ENCODE measurements at places on chromosomes 1 and 21.

- no peak for DNase-seq
Observed at GRCh38 chr1:240190881-240191401, 99.3 kb downstream of the FMN2 start.

GRCh38 chr21:45363921-45364467 is 41.0 kb upstream of the COL18A1 start:
- DNase-seq, result no peak

DNA sequence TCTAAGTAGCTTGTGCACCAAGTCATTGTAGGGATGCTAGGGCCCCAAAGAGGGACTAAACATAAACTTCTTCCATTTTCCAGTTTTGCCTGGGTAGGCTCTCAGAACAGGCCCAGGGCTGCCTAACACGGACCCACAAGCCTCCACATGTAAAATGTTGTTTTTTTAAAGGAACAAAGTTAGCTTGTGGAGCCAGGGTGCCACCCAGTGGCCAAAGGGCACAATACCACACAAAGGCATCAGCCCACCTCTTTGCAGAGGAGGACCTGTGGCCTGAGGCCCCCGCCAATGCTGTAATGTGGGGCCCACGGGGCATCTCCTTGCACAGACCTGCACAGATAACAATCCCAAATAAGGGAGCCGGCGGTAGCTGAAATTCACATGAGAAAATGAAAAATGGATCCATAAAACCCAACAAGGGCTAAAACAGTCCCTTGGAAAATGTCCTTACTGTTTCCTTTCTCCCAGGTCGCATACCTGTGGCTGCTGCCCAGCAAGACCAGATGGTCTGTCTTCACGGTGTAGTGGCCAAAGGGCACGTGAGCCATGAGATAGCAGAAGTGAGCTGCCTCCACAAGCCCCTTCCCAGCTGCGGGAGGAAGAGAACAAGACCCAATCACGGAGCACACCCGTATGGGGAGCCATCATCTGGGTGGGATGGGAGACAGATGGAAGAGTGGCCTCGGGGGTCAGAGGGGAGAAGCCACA is 23.8 kb downstream of the SEC16B start:
- DNase-seq, result no peak

GRCh38 chr1:38525343-38526043 is 334.1 kb downstream of the RRAGC start:
- DNase-seq, result no peak

DNA sequence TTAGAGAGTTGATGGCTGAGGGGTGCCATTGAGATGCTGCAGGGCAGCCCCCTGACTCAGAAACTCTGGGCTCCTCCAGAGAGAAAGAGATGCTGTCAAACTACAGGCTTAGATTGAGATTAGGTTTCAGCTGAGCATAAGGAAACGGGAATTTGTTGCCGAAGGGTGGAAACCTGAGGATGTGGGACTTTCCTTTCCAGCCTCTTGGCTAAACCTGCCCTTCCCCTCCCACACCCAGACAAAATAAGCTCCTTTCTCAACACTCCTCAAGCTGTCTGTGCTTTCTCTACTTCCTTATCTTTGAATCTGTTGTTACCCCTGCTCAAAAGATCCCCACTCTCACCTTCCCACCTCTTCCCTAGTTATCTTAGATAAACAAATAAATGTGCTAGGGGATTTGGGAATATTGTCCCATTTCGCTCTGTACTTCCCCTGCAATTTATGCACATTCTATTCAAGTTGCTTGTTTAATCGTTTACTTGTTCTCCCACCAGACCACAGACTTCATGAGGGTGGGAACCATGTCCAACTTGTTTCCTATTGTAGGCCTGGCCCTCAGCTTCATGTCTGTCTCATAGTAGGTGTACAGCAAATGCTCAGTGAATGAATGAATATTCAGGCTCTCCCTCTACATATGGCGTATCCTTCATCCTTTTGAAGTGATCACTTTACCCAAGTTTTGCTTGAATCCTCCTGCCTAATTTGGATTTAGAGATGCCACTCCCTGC is 30.6 kb upstream of the MARK1 start:
- DNase-seq, result no peak

DNA sequence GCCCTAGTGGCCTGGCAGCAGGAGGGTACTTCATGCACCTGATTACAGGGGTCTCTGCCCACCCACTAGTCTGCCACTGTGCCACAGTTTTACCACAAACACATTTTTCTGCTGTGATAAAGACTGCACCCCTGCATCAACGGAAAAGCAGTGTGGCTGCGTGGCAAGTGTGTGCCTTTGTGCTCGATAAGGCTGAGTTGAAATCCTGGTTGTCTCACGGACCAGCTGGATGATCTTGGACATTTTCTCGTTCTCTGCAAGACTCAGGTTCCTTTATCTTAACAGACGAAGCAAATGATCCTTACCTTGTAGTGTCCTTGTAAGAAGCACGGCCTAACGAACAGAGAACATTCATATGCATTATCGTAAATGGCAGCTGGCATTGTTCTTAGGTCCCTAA is 10.2 kb downstream of the GRHL3 start:
- no peak for DNase-seq

DNA sequence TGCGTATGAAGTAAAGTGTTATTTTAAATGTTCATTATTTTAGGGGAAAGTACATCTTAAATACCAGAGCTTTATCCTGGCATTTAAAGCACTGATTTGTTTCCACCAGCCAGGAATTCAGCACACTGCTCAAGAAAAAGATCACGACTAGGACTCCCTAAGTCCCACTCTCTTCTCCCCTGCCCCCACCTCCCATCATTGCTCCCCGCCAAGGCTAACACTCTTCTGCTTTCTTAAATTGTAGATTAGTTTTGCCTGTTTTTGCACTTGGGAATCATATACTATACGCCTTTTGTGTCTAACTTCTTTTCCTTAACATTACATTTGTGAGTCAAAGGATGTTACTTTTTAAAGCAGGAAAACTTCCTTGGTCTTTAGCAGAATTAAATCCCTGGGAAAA is 37.5 kb upstream of the C1orf105 start:
- no peak for DNase-seq

DNA sequence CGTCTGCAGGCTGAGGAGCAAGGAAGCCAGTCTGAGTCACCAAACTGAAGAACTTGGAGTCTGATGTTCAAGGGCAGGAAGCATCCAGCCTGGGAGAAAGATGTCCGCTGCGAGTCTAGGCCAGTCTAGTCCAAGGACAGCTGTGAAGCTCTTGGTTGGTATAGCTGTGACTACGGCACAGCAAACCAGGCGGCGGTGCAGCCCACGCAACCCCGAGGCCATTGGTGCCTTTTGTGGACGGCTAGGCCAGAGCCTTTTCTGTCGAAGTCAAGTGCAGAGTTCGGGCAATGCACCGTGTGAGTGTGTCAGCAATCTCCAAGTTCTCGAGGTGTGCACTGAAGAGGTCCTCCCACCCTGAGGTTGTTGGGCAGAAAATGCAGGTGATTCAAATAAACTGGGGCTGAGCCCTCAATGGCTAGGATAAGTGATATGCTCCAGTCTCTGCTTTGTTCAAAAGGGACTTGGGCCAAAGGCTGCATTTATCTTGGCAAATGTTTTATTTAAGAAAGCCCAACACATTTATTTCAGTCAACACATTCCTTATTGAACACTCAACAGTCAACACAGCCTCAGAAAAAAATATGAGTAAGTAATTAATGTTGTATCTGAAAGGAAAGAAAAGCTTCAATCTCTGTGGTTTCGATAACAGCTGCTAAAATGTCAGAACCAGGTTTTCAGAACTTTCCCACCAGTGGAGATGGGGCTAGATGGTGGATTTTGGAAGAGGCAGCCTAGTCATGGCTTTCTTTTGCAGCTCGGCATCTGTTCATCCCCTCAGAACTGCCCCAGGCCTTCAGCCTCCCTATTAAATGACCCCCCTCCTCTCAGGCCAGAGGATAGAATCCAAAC is 78.1 kb upstream of the COX20 start:
- no peak for DNase-seq

DNA sequence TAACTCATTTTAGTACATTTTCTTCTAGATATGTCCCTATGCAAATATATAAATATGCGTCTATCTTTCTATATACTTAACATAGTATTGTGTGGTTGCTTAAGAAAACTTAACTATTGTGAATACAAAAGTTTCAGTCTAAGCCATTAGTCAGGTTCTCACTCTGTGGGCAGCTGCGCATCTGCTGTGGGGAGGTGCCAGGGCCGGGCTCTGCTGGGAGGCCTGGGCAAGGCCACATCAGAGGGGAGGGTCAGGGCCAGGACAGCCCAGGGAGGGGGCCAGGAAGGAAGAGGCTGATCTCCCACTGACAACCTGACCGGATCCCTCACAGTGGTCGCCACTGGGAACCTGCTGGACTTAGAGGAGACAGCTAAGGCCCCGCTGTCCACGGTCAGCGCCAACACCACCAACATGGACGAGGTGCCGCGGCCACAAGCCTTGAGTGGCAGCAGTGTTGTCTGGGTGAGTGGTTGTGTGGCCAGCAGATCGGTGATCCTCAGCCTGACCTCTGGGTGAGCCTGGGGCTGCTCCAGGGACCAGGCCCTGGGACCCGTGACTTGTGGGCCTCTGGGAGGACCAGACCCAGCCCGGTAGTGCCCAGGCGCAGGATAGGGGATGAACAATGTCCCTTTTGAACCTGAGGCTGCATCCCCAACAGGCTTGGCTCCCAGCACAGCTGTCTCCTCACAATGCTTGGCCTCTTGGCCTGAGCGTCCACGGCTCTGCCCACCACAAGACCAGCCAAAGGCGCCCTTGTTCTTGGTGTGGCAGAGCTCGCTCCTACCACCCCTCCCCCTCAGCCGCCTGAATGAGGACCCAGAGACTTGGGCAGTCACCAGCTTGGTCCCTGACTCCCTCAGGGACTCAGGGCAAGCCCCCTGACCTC is 20.2 kb downstream of the LDLRAP1 start:
- no peak for DNase-seq

DNA sequence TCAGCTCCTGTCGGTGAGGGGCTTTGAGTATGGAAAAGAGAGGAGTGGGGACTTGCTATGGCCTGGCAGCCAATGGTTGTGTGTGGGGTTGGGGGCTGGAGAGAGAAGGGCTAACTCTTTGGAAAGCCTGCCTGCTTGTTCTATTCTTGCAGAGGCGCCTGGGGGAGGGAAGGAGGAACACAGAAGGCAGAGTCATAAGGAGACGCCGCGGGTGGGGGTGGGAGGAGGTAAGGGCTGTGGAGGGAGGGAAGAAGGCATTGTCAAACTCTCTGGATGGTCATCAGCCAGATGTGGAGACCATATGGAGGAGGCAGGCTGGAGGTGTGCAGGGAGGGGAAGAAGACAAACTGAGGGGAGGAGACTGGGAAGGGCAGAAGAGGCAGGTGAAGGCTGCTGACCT is 70.0 kb downstream of the PLXNA2 start:
- DNase-seq, result no peak

DNA sequence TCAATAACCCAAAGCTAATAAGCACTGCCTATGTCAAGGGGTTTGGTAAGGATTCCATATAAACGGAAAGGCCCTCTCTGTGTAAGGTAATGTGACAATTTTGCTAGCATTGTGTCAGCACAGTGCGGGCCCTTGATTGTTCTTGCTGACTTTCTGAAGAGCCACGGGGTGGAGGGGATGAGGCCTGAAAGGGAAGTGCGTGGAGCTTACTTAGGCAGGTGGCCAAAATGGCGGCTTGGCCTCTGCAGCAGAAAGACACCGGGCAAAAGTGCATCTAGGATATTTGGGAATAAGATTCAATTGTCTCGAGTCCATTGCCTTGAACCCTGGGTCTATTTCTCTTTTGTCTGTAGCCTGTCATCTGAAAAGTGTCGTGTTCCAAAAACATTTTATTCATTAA is 114.3 kb downstream of the TGFB2 start:
- DNase-seq, result no peak

DNA sequence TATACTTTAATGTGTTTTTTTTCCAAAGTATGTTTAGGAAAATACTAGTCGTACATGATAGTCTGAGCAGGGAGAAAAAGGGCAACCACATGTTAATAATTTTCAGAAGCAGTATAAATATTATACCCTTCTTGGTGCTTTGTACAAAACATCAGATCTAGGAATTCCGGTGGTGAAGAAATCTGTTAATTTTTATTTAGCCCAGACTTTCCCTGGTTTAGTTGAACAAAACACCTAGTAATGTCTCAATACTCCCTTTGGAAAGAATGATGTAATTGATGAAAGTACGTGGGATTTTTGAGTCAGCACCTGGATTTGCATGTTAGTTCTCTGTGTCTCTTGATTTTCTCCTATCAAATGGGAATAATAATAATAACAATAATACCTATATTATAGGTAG is 38.4 kb upstream of the KCNK2 start:
- no peak for DNase-seq

DNA sequence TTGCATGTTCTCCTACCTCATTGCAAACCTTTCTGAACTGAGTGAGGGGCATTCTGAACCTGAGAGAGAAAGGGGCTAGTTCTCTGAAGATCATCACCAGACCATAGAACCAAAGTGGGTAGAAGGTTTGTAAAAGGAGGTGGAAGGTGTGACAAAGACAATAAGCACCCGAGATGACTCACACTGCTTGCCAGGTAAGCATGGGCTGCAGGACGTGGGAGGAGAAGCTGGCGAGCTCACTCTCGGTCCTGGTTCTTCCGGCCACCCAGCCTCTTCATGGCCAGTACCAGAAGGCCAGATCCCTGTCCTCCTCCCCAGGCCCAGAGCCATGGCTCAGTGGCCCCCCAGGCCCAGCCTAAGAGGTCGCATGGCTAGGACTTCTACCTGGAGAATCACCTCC is 128.3 kb downstream of the TMEM53 start:
- no peak for DNase-seq

GRCh38 chr21:44709426-44710293 is 1.7 kb downstream of the TSPEAR start:
- DNase-seq, result no peak

DNA sequence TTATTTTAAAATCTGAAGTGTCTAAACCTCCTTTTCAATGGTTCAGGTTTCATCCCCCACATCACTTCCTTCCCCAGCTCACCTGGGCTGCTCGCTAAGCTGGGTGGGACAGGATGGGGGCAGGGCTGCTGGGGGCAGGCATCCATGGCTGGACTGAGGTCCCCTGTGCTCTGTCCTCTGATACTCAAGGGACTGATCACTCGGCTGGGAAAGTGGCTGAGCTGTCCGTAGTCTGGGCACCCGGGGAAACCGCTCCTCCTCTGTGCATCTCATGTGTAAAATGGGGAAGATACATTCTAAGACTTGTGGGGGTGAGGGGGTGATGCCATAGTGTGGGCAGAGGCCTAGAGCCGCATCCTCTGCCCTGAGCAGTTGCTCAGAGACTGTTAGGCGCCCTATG is 411.2 kb downstream of the MATN1 start:
- DNase-seq, result no peak

- DNase-seq, result no peak
Observed at GRCh38 chr1:76408303-76408702, 333.8 kb downstream of the ST6GALNAC3 start.

- no peak for DNase-seq
Observed at GRCh38 chr1:58143972-58144697, 402.4 kb downstream of the OMA1 start.

DNA sequence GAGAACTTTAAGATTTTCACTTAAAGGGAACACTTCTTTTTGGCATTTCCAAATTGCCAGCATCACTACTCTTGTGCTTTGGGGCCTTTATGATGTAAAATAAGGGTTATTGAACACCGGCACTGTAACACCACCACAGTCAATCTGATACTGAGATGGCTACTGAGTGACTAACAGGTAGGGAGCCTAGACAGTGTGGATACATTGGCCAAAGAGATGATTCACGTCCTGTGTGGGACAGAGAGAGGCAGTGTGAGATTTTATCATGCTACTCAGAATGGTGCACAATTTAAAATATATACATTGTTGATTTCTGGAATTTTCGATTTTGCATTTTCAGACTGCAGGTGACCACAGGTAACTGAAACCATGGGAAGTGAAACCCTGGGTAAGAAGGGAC is 261.6 kb downstream of the SPATA17 start:
- no peak for DNase-seq

All from cerebellar nuclear complex (tissue), 1 donor.